ENCODE measurements at places on chromosomes 5 and 9.

DNA sequence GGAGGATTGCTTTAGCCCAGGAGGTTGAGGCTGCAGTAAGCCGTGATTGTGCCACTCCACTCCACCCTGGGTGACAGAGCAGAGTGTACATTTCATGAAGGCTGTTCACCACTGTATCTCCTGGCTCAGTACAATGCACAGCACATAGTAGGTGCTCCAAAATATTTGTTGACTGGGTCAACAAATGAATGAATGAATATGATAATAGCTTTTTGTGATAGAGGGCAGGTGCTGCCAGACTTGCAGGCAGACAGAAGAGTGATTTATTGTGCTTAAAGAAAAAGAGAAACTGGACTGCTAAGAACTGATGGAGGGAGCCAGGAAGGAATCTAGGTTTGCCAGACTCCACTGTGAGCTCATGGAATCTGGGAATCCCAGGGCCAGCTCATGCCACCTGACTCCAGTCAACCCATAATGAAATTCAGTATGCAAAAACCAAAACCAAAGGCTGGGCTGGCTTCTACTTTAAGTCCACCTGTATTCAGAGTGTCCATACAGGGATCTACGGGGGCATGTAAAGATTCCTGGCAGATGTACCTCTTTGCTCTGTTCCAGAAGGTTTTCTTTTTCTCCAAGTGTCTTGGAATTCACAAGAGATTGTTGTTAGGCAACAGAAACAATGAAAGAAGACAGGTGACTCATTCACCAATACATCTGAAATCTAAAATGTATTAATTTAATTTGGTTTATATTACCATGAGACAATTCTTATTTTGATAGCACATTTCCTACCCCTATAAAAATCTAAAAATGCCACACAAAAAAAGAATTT, 15.5 kb upstream of the CTNNA1 start:
- DNase-seq = peak; percentile 36

DNA sequence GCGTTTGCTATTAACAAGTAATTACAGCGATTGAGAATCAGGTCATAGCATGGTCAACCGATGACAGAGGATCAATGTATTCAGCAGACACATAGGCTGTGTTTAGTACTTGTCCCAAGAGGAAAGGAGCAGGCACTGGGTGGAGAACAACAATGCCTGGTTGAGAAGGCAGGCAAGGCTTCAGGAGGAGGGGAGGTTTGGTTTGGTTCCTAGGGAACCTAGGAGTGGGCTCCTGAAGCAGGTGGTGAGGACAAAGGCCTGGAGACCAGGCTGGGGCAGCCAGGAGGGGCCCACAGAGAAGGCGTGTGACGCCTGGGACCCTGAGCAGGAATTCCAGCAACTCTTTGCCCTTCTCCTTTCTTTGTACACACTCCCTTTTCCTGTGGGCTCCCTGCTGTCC, 195.6 kb downstream of the SPOCK1 start:
- peak; percentile 81 for DNase-seq

DNA sequence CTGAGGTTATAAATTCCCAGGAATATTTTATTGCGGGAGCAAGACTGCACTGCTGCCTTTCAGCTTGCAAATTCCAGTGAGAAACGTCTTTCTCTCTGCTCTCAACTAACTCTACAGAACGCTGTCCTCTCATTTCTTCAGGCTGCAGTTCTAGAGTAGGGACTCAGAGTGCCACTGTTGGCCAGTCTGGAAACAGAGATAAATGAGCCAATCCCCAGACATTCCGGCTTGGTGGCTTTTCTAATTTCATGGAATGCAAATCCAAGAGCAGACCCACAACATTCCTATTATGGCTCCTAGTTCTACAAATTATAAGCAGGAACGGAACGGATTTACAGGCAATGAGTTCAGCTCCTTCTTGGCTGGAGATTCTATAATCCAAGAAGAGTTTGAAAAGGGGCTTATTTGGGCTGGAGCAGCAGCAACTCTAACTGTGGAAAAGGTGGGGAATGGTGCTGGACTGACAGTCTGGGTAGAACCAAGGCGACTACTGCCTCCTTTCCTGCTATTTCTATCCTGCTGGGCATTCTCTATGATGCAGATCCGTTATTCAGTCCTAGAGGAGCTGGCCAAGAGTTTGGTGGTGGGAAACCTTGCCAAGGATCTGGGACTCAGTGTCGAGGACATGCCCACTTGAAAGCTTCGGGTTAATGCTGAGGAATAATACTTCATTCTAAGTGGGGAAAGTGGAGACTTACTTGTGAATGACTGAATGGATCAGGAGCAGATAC, 9.3 kb downstream of the PCDHGA12 start:
- DNase-seq = no peak

DNA sequence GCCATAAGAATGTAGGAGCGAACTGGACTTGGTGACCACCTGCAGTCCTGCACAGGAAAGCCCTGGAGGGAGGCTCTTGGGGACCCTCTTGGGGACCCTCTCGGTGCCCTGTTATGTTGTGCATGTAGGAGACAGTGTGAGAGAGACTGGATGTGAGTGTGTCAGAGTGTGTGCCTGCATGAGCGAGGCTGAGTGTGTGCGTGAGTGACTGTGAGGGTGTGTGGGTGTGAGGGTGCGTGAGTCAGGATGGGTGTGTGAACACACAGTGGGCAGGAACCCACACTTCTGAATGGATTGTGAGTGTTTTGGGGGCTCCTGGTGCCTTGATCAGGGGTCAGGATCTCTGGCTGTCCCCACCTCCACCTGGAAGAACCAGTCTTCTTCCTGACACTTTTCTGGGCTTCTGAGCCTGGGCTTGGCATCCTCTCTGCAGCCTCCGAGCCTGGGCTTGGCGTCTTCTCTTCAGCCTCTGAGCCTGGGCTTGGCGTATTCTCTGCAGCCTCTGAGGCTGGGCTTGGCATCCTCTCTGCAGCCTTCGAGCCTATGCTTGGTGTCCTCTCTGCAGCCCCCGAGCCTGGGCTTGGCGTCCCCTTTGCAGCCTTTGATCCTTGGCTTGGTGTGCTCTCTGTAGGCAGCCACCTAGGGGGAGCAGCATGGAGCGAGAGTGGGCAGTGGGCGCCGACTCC, 25.6 kb upstream of the ANKRD33B start:
- no peak for DNase-seq
